ENCODE measurements at places on chromosomes 16 and 17.

- no peak for DNase-seq
Measured at GRCh38 chr17:64455993-64456885, 7.3 kb downstream of the MILR1 start.

DNA sequence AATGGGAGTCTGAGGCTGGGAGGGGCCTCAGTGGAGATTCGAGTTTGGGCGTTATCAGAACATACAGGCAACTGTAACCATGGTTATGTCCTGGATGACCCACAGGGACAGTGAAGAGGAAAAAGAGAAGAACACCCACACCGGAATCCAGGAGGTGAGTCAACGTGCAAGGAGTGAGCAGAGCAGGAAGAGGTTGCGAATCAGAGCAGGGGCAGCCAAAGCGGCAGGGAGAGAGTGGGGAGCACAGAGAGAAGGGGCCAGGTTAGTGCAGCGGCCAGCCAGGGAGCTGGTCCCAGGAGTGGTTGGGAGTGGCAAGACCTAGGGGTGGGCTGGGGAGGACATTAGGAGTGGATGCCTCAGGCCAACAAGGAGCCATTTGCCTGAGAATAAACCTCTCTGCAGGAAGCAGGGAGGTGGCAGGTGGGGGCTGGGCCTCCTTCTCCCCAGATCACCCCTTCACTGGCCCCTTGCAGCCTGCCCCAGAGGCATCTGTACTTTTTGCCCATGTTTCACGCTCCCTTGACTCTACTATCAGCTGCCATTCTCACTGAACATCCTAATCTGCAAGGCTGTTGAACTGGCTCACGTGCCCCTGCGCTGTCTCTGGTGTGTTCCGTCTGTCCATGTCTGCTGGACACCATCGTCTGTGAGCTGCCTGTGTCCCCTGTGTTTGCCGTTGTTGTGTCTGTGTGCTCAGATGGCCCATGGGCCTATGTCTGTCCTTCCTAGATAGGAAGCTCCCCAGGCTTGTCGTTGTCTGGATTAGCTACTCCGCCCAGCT lies 5.1 kb downstream of the KRT13 start:
- no peak for DNase-seq

GRCh38 chr17:37829592-37830123 lies 84.8 kb upstream of the HNF1B start:
- DNase-seq: no peak

DNA sequence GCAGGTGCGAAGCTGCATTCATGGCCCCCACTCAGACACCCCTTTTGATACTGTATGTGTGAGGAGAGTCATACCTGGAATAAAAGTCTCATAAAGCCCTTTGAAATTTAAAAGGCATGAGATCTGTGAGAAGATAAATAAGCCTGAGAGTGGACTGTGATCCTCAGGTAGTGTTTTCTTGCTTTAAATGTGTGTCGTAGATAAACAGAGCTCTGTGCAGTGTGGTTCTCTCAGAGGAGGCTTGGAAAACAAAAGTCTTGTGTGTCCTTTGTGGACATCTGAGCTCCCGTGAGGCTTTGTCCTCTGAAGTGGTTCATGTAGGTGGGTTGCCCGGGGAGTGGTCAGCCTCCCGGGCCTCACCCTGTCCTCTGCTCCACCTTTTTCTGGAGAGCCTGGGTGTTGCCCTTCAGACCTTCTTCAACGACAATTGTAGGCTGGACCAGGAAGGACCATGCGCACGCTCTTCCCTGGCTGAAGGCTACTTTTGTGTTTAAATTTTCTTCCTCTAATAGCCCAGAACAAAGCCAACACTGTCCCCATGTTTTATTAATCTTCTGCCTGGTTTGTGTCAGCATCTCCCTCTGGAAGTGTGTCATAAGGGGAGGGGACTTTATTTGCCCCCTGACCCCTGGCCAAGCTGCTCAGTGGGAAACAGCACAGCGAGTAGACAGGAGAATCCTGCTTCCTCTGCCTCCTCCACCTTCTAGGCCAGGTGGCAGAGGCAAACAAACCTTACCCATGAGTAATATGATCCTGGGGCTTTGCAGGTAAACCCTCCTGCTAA lies 151.2 kb downstream of the MSI2 start:
- no peak for DNase-seq

- DNase-seq: no peak
Measured at GRCh38 chr17:80308692-80309517, 48.3 kb downstream of the RNF213 start.

DNA sequence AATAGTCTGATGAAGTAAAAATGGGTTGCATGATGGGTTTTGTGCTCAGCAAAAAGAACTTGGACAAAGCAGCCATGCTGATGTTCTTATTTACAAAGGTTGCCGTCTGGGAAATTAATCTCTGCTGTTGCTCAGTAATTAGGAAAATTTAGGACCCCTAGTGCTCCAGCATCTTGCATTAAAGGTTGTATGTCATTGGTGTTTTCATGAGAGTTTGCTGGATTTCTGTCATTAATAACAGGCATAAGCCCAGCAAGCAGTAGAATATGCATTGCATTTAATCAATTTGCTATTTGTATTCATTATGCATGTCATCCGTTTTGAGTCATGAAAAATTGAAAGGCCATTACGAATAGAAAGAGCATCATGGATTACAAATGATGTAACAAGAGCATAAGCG lies 45.3 kb upstream of the C16orf78 start:
- no peak for DNase-seq

GRCh38 chr16:20316715-20317114 lies 10.6 kb downstream of the GP2 start:
- no peak for DNase-seq

GRCh38 chr17:37130984-37131446 lies 182.3 kb downstream of the AATF start:
- DNase-seq: no peak

DNA sequence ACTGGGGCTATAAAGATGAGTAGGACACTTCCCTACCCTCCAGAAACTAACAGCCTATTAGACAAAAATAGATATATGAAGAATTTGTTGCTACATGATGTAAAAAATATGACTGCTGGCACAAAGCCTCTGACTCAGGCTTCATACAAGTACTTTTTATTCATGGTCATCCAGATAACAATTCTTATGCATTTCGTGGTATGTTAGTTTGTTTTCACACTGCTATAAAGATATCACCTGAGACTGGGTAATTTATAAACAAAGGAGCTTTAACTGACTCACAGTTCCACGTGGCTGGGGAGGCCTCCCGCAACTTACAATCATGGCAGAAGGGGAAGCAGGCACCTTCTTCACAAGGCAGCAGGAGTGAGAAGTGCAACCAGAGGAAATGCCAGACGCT lies 112.5 kb upstream of the HLF start:
- DNase-seq: no peak

DNA sequence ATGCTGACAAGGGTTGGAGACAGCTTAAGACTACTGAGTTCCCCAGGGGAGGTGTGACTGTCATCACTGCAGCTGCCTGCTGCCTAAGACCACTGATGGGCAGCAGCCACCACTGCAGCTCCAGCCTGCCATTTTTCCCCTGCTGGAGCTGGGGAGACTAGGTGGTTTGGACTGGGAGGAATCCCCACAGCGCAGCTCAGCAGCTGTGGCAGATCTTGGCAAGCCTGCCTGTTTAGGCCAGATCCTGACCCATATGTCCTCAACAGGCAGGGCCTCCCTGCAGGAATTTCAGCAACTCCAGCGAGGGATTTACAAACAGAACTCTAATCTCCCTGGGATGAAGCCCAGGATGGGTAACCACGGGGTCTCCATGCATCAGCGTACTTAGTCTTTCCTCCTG lies 356.4 kb upstream of the TOM1L1 start:
- DNase-seq: no peak

DNA sequence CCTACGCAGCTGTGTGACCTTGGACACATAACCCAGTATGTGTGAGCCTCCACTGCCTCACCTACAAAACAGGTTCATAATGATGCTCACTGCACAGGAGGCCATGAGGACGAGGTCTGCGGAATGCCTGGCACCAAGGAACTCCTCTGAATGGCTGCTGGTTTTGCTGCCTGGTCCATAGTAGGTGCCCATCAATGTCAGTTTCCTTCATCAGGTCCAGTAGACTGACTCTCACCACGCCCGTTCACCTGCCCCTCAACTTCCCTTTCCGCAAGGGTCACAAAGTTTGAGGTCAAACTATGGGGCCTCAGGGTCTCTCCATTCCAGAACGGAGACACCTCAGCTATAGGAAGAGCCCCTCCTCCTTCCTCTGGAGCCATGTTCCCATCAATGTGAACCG lies 8.8 kb downstream of the PNMT start:
- no peak for DNase-seq

DNA sequence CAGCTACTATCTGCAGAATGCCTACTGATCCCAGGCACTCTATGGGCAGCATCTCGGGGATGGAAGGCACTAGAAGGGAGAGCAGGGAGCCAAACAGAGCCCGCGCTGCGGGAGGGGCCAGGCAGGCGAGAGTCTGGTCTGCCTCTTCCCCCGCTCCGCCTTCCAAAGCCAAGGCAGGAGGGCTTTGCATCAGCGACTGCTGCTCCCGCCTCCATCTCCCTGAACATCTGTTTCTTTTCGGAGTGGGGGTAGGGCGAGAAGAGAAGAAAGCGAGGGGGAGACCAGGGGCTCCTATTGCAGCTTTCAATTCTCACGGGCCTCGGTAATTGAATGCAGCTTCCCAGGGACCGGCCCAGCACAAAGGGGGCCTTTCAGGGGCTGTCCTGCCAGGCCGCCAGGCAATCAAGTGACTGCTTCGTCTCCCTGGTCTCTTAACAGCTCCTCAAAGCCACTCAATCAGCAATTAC lies 31.4 kb upstream of the CDC42EP4 start:
- no peak for DNase-seq

- DNase-seq: no peak
Measured at GRCh38 chr16:88532434-88533241, 37.6 kb upstream of the ZC3H18 start.

- DNase-seq: no peak
Measured at GRCh38 chr17:77543801-77544200, 403.0 kb downstream of the SEC14L1 start.

GRCh38 chr17:80743181-80743771 lies 198.6 kb downstream of the RPTOR start:
- peak; percentile 28 for DNase-seq

DNA sequence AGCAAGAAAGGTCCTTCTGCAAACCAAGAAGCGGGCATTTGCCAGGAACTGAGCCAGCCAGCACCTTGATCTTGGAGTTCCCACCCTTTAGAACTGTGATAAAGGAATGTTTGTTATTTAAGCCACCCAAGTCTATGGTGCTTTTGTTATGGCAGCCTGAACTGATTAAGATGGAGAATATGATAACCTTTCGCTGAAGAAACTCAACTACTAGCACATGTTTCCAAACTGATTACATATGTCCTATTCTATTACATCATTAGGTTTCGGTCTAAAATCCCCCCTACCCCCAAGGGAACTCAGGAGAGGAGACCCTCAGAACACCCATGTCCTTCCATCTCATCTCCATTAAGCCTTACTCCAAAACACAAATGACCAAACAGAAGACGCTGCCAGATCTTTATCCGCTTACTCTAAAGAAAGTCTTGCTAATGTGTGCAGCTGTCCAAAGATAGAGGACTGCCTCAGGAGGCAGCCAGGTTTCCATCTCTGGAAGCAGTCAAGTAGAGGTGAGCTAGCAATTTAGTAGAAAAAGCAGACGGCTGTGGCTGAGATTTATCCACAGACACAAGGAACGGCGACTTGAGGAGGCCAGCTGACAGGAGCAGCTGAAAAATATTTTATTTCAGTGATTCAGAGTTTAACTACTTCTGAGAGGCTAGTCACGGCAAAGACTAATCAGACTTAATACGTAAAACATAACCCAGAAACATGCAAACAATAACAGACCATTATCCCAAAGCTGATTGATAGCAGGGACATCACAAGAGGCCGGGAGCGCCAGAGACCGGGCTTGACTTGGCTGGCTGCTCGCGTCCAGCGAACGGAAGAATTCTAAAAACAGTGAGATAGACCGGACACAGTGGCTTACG lies 611.4 kb upstream of the CDH5 start:
- DNase-seq: no peak

DNA sequence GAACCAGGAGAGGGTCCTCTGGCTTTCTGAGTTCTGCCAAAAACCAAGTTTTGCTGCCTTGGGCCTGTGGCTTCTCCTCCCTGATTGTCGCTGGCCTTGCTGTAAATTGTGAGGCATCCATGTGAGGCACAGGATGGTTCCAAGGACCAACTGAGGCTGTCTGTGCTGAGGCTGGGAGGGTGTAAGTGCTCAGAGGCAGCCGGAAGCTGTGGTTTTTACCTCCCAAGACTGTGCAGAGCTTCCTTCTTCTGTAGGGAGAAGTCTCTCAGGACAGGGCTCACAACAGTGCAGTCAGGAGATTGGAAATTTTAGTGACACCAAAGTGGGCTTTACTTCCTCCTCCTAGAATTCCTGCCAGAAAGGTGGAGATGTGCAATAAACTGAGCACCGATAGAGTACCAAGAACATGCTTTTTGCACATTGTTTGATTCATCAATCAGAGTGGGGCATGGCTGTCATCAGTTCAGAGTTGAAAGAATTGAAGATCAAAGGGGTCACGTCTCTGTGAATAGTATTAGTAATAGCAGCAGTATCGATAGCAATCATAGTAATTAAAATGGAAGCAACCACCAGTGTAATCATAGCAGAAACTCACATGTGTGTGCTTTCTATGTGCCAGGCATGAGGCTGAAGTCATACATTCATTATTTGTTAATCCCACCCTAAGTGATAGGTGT lies 467.1 kb downstream of the WWOX start:
- DNase-seq: no peak
